Activated T-cell treated with anti-CD3 and anti-CD28 coated beads, Interleukin-2, amount 50 U/mL, for 48 hours (primary cell): ENCODE measurements at places on chromosomes 4 and X.

DNA sequence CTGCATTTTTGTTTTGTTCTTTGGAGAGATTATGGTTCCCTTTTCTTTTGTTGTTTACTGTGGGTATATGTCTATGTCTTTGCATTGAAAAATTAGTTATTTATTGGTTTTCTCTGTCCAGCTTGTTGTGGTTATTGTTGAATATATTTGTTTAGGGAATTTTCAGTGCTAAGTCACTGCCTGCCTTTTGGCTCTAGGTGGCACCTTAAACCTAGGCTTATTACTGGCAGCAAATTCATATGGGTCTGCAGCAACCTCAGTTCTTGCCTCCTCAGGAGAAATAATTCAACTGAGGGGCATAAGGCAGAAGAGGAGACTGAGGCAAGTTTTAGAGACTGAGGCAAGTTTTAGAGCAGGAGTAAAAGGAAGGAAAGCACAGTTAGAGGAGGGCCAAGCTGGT is 1157.3 kb upstream of the AGA start:
- no peak for DNase-seq

- DNase-seq: no peak
Measured at GRCh38 chr4:159284113-159284512, 181.2 kb downstream of the RAPGEF2 start.

DNA sequence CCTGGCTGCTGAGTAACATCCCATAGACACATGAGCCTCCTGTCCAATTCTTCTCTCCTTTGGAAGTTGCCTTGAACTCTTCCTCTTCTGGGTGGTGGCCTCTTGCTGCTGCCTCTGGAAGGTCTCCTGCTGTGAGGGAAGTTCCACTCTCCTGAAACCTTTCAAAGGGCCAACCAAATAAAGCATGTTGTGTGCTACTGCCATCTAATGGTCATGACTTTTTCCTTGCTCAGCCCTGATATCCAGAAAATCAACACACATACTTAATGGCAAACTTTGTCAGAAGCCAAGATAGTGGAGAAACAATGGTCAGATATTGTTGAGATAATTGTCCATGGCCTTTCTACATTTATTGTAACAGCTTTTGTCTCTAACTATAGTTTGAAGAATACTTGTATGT is 19.1 kb upstream of the ZXDA start:
- no peak for DNase-seq

DNA sequence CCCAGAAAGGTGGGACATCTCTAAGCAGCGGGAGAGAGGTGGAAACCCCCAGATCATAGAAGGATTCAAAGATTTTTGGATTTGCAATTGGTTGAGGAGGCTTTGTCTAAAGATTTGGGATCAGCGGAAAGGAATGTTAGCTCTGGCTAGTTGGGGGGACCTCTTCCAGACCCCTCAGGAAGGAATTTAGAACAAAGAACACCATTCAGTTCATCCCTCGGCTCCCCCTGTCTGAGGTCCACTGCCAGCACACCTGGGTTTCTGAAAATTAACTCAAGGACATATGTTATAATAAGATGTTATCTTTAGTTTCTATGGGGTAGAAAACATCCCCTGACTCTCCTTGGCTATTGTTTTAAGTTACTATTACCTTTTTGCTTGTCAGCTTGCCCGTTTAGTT is 163.6 kb downstream of the CEP135 start:
- no peak for DNase-seq

- DNase-seq: no peak
Measured at GRCh38 chr4:102819588-102820365, 7.6 kb downstream of the UBE2D3 start.

GRCh38 chr4:139515531-139515958 is 40.5 kb downstream of the SETD7 start:
- no peak for DNase-seq

- no peak for DNase-seq
Measured at GRCh38 chrX:17042037-17042436, 95.6 kb downstream of the REPS2 start.

DNA sequence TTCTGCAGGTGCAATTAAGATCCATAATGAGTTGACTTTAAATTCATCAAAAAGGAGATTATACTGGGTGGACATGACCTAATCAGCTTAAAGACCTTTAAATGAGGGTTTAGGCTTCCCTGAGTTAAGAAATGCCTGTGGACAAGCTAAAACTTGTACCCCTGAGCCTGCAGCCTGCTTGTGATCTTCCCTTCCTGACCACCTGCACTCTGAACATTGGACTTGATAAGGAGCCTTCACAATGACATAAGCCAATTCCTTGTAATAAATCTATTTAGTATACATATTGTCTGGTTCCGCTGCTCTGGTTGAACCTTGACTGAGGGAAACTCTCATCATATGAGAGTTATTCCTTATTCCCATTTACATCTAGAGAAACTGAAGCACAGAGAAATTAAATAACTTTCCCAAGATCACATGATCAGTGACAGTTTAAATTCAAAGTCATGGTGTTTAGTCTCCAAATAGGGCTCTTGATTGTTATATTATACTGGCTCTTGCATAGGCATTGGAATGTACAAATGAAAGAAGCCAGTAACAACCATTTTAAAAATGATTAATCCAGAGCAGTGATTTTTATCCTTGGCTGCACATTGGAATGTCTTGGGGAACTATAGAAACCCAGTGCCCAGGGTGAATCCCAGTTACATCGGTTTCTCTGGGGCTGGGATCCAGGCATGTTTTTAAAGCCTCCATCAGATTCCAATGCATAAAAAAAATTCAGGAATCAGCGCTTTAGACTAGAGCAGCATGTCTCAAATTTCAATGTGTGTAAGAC is 136.1 kb downstream of the MSL3 start:
- no peak for DNase-seq

- DNase-seq: no peak
Measured at GRCh38 chrX:105753411-105753810, 68.9 kb upstream of the NRK start.

- DNase-seq: no peak
Measured at GRCh38 chr4:73683033-73683432, 57.3 kb upstream of the CXCL8 start.
